Omental fat pad (tissue), 4 donors: ENCODE measurements at places on chromosomes 2 and 18.

- no peak for DNase-seq
Observed at GRCh38 chr2:43344868-43345373, 118.5 kb upstream of the ZFP36L2 start.

GRCh38 chr2:216560838-216561270 lies 62.2 kb downstream of the RPL37A start:
- DNase-seq, result no peak

- DNase-seq, result no peak
Observed at GRCh38 chr2:227234429-227234828, 70.0 kb downstream of the COL4A3 start.

GRCh38 chr2:16014041-16014787 lies 73.9 kb downstream of the MYCN start:
- DNase-seq, result no peak

DNA sequence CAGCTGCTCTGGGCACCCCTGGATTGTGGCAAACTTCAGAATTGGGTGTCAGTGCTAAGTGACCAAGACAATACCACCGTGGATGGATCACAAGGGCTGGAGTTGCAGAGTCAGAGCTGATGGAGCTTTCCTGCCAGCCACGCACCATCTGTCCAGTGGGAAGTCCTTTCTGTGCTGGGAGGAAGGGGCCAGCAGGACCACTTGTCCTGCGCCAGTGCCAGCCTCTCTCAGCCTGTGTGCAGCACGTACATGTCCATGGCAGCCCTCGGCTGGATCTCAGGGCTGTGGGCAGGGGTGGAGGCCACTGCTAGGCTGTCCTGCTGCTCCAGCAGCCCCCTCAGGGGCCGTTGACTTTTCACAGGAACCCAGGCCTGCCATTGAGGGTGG lies 33.3 kb downstream of the RAB31 start:
- no peak for DNase-seq

- no peak for DNase-seq
Observed at GRCh38 chr18:10314066-10314465, 140.4 kb upstream of the APCDD1 start.

GRCh38 chr2:236015171-236015570 lies 153.0 kb downstream of the GBX2 start:
- DNase-seq, result no peak

- DNase-seq, result no peak
Observed at GRCh38 chr2:120963997-120964705, 228.5 kb downstream of the GLI2 start.

GRCh38 chr2:96103761-96104486 lies 12.4 kb downstream of the ADRA2B start:
- DNase-seq, result no peak

DNA sequence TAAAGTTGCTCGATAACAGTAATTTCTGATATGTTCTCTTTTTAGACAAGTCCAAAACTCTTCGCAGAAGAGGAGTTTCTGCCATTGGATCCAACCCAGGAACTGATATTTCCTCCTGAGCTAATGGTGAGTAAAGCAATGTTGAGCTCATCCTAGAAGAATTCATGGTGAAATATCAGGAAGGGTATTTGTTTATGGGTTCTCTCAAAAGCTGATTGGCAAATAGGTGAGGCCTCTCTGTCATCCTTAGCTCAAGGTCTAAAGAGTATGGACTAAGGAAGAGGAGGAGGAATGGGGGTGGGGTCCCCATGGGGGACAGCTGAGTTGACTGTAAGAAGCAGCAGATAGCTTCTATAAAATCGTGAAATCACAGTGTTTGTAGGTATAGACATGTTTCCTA lies 18.2 kb downstream of the AOX1 start:
- DNase-seq, result no peak

DNA sequence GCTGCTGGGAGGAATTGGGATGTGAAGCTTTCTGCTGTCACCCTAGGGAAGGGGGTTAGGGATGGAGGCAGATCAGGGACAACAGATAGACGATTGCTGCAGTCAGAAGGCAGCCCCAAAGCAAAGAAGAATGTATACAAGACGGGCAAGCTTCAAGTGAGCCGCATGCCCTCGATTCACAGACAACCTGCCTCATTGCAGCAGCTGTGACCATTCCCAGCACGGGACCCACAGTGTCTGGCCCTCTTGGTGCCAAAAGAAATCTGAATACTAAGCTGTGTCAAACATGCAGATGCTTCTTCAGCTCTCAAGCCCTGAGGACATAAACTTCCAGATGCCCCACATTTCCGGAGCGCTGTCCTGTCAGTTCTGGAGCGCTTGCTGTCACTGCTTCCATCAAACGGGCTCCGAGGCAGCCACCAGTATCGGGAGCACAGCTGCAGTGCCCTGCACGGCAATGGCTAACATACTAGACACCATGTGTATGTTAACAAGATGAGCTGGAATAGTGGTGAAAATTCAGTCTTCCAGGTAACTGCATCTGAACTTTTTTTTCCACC lies 33.8 kb downstream of the PRELID3A start:
- DNase-seq, result no peak

DNA sequence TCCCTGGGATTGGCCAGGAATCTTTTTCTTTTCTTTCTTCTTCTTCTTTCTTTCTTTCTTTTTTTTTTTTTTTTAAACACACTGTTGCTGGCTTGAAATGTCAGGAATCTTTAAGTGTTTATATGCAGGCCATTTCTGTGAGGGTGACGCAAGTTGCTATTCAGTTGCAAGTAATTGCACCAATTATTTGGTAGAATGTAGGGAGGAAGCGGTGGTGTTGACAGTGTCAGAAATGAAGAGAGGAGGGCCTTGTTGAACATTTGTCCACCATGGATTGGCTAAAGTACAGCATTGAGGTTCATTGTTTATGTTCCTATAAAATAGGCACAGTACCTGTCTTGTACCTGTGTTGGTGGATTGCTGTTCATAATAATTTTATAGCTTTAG lies 6.5 kb downstream of the RPIA start:
- no peak for DNase-seq

- no peak for DNase-seq
Observed at GRCh38 chr2:134161170-134161547, 92.7 kb upstream of the MGAT5 start.

- DNase-seq, result no peak
Observed at GRCh38 chr2:214293593-214293992, 117.3 kb upstream of the VWC2L start.
